ENCODE measurements at places on chromosomes 13 and 19.

DNA sequence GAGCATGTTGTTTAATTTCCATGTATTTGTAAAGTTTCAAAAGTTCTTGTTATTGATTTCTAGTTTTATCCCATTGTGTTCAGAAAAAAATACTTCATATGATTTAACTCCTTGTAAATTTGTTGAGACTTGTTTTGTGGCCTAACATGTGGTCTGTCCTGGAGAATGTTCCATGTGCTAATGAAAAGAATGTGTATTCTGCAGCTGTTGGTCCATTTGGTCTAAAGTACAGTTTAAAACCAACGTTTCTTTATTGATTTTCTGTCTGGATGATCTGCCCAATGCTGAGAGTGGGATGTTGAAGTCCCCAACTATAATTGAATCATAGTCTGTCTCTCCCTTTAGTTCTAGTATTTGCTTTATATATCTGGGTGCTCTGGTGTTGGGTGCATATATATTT is 34.9 kb upstream of the TPP2 start:
- no peak for DNase-seq

DNA sequence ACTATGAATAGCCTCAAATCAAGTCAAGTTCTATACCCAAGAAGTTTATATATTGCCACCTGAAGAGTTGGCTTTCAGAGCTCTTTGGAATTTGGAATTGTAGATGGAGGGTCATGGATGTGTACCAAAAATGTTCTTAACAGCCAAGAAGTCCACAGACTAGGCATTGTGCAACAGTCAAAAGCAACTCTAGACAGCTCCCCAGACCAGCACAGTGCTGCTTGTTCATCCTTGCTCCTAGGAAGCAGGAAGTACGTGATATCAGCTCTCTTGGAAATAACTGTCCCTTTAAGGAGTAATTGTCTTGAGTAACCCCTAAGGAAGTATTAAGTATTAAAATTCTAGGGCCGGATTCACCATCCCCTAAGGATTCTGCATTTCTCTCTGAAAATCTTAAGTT is 30.7 kb upstream of the IL17D start:
- DNase-seq = no peak

- no peak for DNase-seq
These were observed 41.0 kb downstream of the LHFPL6 start for GRCh38 chr13:39561971-39562370.

DNA sequence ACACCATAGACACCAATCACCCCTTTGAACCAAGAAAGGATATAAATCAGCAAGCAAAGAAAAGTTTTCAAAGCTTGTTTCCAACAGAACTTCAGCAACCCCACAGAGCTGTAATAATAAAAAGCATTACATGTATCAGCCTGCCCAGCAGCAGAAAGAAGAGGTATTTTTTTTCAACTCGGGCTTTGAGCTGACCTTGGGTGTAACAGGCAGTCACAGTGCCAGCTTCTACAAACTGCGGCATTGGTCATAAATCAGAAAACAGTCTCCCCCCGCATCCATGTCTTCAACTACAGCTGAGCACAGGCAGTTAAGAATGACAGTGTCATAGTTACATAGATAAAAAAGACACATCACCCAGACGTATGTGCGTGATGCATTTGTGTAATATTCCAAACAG is 671.0 kb upstream of the SLITRK1 start:
- no peak for DNase-seq

DNA sequence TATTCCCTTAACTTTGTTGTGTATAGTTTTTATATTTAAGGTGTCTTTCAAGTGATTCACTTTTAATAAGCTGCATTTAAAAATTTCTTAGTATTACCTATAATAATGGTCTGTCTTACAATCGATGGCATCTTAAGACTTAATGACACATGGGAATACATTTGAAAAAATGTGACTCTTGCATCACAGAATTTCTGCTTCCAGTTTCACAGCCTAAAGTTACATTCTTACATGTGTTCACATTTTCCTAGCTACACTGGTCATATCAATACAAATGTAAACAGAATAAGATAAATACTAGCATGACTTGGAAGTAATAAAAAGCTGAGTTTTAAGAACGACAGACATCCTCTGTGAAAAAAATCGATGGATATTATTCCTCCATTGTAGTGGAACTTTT is 1597.1 kb upstream of the MIR17HG start:
- no peak for DNase-seq

Data from stimulated activated naive CD4-positive, alpha-beta T cell (primary cell).